NAMALWA (cell line): ENCODE measurements at places on chromosomes 2 and 18.

GRCh38 chr2:11465485-11466306 lies at the start of gene E2F6:
TSS of gene E2F6 (minus strand) at chr2:11466161. CDS start at chr2:11465879, 282 bp downstream.
- DNase-seq: peak; percentile 85

DNA sequence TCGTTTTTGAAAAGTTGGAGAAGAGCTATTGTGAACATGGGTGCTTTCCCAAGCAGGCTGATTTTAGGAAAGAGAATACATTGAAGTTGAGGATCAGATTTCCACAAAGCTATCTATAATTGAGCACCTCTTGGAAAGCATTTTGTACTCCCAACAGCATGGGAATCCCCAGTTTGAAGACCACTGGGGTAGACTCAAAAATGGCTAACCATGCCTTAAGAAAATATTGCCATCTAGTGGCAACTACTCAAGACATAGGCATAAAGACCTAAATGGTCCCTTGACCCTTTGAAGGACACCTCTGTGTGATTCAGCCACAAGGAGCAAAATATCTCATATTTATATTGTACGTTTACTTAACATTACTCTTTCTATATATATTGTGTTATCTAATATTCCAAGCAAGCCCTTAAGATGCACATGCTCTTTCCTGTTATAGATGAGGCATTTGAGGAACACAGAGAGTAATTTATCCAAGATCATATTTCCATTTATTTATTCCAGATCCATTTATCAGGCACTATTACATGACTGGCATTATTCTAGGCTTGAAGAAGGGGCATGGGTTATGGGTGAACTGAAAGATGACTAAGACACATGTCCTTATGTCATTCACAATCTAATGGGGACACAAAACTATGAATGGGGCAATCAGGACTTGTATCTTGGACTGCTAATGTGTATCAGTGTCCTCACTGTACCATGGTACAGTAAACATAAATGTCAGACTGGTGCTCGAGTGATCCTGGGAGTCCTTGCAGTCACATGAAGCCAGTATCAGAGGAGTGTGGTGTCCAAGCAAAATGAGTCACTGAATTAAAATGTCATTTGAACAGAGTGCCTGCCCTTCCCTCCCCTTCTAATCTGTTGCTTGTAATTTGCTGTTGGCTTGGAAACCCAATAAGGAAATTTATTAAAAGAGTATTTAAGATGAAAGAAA lies 121.0 kb upstream of the XPO1 start:
- peak; percentile 71 for DNase-seq

DNA sequence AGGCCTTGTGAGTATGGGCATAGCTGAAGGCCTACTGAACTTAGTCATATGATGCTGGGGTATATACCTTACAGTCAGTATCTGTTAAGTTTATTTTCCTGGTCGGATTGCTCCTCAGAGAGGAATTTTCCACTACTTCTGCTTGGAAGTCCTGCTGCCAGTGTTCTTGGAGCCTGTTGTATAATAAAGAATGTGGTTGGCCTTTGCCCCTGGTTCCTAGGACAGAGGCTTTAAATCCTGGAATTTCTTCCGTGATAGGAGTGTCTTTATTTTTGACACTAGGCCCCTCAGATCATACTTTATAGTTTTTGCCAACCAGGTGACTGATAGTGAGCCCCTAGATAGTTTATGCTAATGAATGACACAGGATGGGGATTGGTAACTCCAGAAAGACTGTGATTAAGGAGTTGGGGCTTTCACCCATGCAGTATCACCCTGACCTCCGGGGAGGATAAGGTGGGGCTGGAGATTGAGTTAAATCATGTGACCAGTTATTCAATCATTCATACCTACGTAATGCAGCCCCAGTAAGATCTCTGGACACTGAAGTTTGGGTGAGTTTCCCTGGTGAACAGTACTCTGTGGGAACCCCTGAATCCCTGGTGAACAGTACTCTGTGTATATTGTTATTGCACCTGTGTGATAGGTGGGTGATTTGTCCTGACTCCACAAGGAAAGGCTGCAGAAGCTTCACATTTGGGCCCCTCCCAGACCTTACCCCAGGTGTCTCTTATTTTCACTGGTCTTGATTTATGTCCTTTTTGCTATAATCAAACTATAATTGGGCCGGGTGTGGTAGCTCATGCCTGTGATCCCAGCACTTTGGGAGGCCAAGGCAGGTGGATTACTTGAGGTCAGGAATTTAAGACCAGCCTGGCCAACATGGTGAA lies 56.9 kb downstream of the COMMD1 start:
- DNase-seq: no peak

GRCh38 chr2:23905155-23905554 lies 21.8 kb downstream of the ATAD2B start:
- DNase-seq: no peak

GRCh38 chr18:42336139-42336538 lies 381.1 kb downstream of the PIK3C3 start:
- DNase-seq: no peak

DNA sequence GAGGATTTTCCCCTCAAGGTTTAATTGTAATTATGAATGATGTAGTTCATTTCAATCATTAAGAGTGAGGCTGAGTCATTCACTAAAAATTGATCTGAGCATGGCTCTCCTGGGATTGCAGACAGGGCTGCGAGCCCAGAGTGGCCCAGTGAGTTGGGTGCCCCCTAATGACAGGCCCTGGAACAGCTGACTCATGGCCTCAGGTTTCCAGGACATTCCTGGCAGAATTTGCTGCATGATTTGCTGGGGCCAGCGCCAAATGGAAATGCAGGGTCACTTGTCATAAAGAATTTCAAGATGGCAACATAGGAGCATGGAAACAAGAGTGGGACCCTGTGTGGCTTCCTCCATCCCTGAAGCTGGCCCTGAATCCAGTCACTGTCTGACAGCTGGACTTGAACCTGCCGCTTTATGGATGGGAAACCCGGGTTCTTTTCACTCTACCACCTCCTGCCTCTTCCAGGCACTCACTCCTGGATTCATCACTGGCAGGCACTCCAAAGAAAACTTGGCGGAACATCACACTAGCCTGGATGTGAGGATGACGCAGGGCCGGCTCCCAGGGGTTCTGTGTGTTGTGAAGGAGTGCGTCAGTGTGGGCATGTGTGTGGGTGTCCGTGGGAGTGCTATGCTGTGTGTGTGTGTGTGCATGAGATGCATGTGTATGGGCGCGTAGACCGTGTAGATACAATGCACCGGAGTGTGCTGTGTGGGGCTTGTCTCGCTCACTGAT lies 15.2 kb downstream of the OTOF start:
- peak; percentile 20 for DNase-seq

DNA sequence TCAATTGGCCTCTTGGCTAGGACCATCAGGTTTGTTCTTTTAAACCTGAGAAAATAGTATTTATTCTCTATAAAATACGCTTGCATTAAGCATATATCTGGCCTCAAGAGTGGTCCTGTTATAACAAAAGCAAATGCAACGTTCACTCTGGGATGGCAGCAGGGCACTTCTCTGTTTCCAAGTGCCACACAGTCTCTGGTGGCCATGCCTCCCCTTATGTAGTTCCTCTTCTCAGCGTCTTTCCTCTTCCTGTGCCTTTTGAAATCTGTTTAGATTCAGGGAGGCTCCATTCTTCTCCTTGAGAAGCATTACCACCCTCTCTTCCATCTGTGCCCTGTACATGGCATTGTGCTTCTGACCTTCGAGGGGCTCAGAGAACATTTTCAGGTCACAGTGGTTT lies 51.9 kb downstream of the TSHZ1 start:
- DNase-seq: no peak

GRCh38 chr2:233976690-233977294 lies 59.6 kb downstream of the TRPM8 start:
- DNase-seq: peak; percentile 46

DNA sequence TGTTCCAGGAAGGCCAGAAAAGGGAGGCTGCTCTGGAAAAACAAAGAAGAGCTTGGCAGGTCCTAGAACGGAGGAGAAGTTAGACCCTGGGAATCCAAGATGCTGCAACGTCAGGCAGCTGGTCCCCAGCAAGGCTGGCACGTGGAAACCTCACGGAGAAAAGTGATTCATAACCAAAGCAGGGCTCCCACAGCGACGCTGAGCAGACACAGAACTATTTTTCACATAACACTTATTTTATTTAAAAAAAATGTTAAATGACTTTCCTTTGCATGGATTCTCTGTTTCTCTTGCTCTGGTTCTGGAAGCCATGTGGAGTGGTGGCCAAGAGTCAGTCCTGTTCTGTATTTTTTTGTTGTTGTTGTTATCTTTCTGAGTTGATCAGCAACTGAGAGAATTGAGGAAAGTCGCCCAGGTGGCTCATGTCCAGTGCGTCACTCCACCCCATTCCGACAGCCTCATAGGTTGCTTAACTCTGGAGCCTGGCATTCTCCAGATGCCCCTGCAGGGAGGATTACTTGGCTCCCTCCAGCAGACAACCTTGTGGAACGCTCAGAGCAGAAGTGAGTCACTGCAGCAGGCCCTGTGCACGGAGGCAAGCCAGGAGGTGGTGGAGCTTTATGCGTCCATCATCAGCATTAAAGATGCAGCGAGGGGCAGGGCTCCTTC lies 229.9 kb upstream of the HDAC4 start:
- no peak for DNase-seq

GRCh38 chr18:46213295-46213694 lies 109.1 kb downstream of the HAUS1 start:
- peak; percentile 61 for DNase-seq
